ENCODE measurements at places on chromosomes 7 and 10.

- no peak for DNase-seq
These were observed 108.9 kb upstream of the FAM3C start for GRCh38 chr7:121505021-121505420.

DNA sequence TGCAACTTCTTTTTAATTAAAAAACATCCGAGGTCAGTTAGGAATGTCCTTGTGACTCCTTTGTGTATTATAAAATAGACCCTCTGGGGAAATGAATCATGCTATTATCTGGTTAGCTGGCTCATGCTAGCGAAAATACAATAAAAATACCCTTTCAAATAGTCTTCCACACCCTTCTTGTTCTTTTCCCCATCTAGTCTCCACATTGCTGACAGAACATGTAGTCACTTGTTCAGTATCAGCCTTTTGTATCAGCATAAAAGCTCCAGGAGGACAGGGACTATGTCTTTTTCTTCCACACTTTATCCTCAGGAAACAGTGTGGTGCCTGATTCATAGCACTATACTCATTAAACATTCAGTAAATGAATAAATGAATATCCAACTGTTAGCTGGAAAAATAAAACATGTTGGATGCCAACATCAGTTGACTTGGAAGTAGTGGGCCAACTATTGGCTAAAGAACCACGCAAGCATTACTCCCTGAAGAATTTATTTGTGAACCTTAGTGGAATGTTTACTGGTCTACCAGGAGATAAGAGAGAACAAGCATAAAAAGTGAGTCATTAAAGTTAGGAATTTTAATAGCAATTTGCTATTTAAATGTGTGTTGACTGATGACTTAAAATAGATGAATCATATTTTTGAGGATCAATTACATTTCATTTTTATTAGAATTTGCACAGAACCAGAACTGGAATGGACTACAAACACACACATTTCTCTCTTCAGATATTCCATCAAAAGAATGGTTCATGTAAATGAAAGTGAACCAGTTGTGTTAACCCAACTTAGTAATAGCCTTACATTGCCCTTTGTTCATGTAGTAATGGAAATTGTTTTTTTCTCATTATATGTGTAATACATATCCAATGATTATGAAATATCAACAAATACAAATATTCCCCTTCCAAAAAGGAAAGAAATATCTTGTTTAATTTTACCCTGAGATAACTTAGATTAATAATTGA, 129.6 kb downstream of the DKK1 start:
- DNase-seq: no peak

- DNase-seq: no peak
These were observed 40.0 kb upstream of the PFKFB3 start for GRCh38 chr10:6162589-6163356.

- DNase-seq: no peak
These were observed 19.9 kb downstream of the FAM241B start for GRCh38 chr10:69649786-69650550.

DNA sequence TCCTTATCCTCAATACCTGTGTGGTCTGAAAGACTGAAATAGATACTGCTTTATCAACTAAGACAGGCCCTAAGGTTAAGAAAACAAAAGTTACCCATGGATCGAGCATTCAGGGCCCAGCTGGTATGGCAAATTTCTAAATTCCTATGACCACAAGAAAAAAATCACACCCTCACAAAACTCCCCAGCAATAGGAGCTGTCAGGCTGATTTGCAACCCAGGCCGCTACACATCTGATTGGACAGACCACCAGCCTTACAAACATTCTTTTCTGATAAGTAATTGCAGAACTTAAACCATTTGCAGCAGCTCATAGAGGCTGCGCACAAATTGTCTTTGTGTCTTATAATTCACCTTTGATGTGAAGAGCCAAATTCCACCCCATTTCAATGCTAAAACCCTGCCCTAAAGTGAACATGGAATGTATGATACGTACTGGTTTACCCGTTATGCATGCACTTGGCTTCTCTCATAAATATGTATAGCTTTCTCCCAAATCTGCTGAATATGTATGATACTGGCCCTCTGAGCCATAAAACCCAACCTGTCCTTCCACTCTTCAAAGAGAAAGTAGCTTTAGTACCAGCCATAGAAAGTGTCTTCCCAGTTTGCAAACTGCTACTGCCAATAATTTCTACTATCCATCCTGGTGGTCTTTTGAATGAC, 842.5 kb downstream of the GRID1 start:
- DNase-seq: no peak

DNA sequence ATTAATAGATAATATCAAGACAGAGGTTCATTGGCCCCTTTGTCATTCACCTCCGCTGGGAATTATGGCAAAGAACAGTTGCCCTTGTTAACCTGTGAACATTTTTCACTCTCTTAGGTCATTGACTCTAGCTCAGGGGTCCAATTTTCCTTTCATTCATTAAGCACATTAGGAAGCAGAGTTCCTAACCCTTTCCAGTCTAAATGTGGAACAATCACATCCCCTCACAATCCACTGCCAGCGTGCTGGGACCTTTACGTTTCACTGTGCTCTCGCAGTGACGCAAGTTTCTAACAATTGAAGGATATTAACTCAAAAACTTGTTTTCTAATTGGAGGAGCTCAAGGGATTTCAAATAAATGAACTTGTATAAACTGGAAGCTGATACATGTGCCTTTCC, 79.3 kb upstream of the MEOX2 start:
- DNase-seq: no peak

DNA sequence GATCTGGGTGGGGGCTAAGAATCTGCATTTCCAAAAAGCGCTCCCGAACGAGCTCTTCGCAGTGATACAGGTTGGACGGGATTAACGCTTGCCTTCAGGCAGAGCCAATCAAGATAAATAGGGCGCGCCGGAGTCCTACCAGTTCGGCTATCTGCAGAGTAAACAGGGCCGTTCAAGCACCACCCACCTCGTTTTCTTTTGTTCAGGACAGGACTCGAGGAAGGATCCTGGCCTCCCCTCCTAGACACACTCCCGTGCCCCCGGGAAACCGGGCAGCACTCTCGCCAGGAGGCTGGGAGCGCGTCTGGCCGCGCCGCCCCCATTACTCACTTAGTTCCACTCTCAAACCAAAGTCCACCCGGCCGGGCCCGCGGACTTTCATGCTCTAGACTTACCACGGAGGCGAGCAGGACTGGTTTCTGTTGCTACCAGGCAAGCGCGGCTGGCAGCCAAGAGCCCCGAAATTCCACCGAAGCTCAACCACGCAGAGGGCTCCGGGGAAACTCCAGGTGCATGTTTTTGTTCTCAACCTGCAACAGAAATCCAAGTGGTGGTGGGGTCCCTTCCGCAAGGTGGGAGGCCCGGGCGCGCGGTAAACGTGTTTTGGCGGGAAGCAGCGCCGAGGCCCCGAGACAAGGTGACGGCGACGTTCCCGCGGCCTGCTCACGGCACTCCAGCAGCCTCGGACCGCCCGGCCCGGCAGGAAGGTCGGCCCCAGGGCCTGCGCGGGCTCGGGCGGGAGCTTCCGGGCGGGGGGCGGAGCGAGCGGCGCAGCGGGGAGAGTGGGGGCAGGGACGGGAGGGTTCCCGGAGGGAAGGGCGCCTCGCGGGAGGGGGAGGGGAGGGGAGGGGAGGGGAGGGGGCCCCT, 12.7 kb downstream of the HNRNPF start:
- DNase-seq: no peak
